Left lung (tissue), 14 donors: ENCODE measurements at places on chromosomes 2 and 18. TPM values are rescaled to one million over a fixed set of nuclear protein-coding genes. Genes with fewer than 3 reads are reported as not detected.

Gene DPP10
- 0.82 TPM for total RNA-seq

DNA sequence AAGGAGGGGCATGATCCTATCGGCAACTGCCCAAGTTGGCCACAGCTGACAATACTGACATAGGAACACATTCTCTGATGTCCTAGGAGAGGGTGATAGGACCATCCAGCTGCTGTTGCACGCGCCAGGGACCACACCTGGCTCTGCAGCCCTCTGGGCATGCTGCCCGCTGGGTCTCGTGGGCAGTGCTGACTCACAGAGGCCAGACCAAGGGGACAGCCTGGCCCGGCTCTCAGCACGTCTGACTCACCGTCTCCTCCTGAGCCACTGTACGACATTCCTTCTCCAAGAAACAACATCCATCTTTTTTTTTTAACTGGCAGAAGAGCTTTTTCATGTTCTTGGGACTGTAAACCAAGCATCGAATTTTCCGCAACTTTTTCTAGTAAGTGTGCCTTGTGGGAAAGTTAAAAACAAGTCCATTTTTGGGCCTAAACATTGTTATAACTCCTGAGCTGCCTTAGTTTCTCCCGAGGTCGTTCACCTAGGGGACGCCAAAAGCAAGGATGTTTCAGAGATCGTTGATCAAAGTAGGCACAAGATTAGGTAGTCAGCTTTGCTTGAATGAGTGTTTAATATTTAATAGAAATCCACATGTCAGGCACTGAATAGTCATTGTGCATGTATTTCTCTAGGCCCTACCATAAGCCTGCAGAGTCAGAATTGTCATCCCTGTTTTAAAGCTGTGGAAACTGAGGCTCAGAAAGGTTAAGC, 100.3 kb downstream of the TTC32 start:
- DNase-seq: no peak

DNA sequence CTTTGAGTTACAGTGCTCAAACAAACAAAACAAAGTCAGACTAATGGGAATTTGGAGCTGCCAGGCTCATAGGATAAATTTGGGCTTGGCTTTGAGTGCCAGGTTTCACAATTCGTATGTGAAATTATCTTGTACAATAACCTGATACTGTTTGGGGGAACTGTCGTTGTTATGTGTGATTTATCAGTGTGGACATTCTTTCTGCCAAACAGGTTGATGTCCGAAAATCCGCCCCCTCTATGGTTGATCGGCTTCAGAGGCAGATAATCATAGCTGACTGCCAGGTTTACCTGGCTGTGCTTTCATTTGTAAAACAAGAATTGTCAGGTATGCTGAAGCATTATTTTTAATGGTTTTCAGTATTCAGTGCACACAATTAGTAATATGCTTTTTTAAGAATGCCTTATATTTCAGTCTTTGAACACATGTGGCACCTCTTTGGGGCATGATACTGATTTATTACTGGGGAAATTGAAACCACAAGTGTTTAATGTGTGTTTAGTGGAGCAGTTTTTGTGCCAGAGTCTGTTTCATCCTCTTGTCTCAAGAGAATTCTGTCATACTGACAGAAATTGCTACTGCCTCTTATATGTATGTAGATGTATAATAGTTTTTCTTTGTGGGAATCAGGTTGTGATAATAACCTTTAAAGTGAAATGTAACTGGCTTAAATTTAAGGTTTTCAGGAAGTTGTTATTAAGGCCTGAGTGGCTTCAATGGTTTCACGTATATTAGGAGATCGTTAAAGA, 54.6 kb downstream of the TTC39C start:
- no peak for DNase-seq

- DNase-seq: no peak
Observed at GRCh38 chr18:63758615-63759240, 16.5 kb upstream of the SERPINB7 start.

DNA sequence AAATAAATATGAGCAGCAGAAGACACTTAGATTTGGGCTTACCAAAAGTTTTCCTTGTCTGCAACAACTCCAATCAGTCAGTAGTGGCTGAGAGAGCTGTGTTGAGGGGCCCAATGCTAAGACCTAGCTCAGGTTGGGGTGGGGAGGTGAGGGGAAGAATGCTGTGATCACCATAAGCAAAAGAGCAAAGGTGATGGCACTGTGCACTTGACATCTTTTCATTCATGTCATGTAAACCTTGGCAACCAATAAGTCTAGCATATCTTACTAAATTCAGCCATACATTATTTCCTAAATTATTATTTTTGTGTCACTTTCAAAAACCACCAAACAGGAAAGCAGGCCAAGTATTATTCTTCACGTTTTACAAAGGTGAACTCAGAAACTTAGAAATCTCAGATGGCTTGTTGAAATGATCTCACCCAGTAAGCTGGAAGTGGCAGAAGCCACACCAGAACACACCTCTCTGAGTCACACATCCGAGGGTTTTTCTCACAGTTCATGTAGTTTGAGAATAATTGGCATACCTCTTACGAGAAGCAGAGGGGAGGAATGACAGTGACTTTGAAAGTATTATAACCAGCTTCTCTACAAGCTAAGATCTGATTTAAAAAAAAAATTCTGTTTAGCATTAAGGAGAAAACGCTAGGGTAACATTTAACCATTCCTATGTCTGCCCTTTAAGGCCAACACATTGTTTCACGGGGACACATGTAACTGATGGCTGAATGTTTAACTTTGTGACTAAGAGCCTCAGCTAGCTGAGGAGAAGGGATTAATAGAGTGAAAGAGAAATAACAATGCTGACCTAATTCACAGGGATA, 43.3 kb upstream of the SETBP1 start:
- no peak for DNase-seq

Gene RFTN2
- 4.5 TPM for total RNA-seq

- no peak for DNase-seq
Observed at GRCh38 chr2:151770995-151771394, 36.7 kb upstream of the NEB start.

DNA sequence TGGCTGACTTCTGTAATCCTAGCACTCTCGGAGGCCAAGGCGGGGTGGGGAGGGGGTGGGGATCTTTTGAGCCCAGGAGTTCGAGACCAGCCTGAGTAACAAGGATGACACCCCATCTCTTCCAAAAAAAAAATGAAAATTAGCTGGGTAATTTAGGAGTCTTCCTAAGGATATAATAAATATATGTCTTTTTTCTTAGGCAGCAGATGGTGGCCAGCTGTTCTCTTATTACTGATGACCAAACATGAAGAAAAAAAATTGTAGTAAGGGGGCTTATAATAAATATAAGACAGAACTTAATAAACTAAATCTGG, 4.2 kb upstream of the IMPA2 start:
- DNase-seq: no peak

DNA sequence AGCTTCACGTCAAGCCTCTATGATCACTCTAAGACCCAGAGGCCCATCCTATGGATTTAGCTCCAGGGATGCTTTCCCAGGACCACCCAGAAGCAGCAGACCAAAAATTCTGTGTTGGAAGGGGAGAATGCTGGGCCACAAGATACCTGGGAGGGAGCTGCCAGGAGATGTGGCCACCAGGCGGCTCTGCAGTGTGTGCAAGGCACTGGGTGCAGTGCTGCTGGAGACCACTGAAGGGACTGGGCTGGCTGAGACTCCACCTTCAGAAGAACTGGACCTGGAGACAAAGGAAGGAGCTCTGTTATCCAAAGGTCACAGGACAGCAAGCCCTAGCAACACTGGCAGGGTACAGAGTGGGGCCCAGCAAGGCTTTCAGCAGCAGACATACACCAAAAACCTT, 34.0 kb downstream of the KANSL3 start:
- no peak for DNase-seq

Gene DSC1
- not detected for total RNA-seq

Gene DLX1
- not detected for total RNA-seq

- DNase-seq: no peak
Observed at GRCh38 chr18:79328887-79329286, 66.8 kb upstream of the NFATC1 start.

Gene USP37
- total RNA-seq: 16.5 TPM

Gene CFAP65
- total RNA-seq: not detected

- no peak for DNase-seq
Observed at GRCh38 chr18:48932462-48932818, 18.3 kb downstream of the SMAD7 start.

- DNase-seq: no peak
Observed at GRCh38 chr2:239902749-239903201, 122.4 kb downstream of the NDUFA10 start.

- no peak for DNase-seq
Observed at GRCh38 chr2:235206980-235207579, 255.3 kb downstream of the SH3BP4 start.

DNA sequence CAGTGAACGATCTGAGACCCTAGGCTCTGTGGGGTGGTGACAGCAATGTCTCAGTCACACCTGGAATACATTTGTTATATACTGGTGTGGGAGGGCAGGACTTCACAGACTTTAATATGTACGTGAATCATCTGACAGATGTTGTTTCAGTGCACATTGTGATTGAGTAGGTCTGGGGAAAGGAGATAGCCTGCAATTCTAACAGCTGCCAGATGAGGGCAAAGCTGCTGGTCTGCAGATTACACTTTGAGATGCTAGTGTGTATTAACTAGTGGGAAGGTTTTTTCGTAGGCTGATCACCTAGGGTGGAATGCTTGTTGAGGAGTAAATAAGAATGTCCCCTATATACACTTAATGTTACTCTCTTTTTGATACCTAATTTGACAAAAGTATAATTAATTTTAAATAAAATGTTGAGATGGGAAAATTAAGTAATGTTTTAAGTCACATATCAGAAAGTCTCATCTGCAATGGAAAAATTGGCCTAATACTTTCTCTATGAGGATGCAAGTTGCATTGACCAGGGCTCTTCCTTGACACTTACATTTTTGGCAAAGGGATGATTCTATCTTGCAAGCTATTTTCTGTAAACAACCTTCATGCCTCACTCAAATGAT, 496.9 kb upstream of the HNMT start:
- DNase-seq: no peak

DNA sequence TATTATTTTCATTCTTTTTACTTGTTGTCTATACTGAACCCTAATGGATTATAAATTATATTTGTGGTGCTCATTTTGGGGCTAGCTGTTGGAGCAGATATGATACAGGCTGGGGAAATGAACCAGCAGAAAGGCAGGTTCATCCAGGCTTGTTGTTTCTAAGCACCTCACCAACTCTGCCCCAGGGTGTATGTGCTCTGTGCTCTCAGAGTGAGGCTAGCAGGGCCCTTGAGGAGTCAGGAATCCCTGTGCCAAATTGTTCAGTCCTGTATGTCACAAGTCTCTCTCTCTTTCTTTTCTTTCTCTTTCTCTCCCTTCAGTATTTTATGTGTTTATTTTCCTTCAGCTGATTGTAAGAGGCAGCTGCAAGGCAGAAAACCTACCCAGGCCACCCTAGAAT, 181.1 kb upstream of the DPP10 start:
- no peak for DNase-seq

DNA sequence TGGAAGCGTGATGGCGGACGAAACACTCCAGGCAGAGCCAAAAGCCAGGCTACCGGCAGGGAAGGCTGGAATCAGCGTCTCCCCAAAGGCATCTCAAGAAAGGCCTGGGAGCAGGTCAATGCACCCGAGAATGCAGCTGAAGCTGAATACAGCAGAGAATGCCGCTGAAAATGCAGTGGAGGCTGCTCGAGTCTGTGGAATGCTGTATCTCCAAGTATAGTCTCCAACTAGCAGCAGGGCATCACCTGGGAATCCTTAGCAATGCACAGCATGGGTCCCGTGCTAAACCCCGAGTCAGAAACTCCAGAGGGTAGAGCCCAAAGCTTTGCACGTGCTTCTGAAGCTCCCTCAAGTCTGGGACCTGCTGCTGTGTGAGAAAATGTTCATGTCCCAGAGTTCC, 191.1 kb upstream of the ALKAL2 start:
- no peak for DNase-seq

Gene SLC9A4
- not detected for total RNA-seq

Gene NOSTRIN
- total RNA-seq: 26.4 TPM

Gene KCNK3
- total RNA-seq: 17.8 TPM

Gene FBLN7
- total RNA-seq: 3.1 TPM

- no peak for DNase-seq
Observed at GRCh38 chr2:43542285-43542933, 53.4 kb downstream of the THADA start.

GRCh38 chr2:152042636-152043615, 55.9 kb downstream of the CACNB4 start:
- DNase-seq: no peak

Gene SKA1
- total RNA-seq: 2.4 TPM

DNA sequence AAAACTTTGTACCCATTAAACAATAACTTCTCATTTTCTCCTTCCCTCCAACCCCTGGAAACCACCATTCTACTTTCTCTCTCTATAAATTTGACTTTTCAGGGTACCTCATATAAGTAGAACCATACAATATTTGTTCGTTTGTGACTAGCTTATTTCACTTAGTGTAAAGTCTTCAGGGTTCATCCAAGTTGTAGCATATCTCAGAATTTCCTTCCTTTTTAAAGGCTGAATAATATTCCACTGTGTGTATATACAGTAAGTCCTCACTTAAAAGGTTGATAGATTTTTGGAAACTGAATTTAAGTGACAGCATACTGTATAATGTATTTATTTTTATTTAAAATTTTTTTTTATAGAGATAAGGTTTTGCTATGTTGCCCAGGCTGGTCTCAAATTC, 13.9 kb downstream of the CASP10 start:
- no peak for DNase-seq

Gene CCDC85A
- total RNA-seq: 7.6 TPM

DNA sequence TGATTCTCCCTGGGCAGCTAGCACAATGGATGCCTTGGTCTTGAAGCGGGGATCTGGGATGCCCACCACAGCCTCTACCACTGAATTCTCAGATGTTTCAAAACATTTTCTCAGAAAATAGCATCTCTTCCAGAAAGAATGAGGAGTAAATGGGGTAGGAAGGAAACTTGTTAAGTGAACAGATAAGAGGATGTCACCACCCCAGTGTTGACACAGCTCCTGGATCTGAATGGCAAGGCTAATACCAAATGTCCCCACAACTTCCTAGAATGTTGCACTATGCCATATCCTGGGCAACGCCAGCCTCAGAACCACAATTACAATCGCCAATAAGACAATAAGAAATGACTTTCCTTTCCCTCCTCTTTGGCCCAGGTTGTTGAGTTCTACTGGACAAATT, 177.2 kb downstream of the BCL11A start:
- no peak for DNase-seq

- DNase-seq: no peak
Observed at GRCh38 chr2:206784559-206785353, 19.4 kb downstream of the FASTKD2 start.

DNA sequence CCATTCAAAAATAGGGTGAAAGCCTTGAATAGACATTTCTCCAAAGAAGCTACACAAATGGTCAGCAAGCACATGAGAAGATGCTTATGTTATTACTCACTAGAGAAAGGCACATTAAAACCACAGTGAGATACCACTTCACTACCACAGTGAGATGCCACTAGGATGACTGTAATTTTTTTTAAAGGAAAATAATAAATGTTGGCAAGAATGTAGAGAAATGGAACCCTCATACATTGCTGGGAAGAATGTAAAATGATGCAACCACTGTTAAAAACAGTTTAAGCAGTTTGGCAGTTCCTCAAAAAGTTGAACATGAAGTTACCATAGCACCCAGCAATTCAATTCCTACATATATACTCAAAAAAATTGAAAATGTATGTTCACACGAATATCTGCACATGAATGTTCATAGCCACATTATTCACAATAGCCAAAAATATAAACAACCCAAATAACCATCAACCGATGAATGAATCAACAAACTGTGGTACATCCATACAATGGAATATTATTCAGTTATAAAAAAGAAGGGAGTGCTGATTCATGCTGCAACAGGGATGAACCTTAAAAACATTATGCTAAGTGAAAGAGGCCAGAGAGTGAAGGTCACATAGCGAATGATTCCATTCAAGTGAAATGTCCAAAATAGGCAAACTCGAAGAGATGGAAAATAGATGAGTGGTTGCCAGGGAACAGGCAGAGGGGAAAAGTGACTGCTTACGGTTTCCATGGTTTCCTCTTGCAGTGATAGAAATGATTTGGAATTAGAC, 156.2 kb upstream of the NDUFV2 start:
- DNase-seq: no peak
